ENCODE measurements at places on chromosomes 2 and 18. TPM values are rescaled to one million over a fixed set of nuclear protein-coding genes. Genes with fewer than 3 reads are reported as not detected.

DNA sequence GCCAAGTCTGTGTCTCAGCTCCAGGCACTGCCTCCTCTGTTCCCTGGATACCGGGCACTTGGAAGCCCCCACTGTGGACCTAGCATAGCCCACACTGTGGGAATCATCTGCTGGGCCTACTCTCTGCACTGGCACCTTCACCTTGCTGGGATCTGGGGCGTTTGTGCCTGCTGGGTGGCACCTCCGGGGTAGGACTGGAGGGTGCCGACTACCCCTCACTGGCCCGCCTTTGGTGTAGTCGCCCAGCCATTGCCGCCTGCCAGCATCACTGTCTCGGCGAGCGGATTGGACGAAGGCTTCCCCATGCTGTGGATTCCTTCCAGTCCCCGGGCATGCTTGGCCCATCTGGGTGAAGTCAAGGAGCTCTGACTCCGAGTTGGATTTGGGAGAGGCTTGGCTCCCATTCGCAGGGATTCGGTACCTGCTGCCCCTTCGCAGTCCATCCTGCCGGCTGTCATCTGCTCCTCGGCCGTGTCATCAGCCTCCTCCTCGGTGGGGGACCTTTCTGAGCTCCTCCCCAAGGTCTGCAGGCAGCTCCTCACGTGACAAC lies 180.6 kb upstream of the HDAC4 start:
- no peak for DNase-seq

DNA sequence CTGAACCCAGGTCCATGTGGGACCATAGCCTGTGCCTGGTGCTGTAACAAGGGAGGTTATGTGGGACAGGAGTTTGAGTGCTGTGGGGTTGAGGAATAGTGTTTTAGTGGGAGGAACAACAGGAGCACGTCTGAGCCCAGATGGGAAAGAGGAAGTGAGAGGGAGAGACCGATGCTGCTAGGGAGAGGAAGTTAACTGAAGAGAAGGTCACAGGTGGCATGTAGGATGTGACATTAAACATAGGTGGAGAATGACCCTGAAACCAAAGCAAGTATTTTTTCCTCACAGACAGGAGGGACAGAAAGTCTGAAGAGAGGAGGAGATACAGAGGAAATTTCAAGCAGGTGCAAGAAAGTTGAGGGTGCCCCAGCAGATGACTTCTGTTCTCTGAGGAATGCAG lies 87.8 kb downstream of the ACOXL start:
- no peak for DNase-seq

DNA sequence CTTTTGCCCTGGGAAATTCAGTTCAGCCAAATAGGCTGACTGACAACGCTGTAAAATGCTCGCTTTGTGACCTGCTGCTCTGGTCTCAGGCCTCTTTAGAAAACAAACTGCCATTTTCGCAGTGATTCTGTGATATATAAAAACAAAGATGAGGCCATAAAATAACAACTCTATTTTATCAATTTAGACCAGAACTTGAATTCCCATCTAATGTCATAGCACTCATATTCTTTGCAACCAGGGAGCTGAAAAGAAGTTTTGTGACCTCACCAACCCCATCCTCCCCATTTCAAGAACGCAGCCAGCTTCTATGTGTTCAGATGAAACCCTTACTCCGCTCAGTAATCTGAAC lies 40.3 kb downstream of the TCF4 start:
- no peak for DNase-seq

DNA sequence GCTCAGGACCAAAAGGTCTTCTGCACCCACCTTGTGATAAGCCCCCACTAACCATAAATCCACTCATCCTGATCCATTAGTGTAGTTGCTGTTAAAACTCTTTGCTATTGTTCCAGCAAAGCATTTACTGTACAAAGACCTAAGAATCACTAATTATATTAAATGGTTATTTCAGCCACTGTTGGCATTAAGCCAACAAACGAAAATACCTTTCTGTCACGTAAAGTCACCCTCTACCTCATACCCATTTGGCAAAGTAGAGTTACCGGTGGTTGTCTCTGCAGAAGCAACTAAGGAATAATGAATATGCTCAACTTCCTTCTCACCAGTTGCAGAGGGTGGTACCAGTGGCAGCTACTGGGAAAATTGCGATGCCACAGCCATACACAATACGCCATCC lies 224.5 kb downstream of the SP3 start:
- no peak for DNase-seq

GRCh38 chr18:33560686-33561370 lies 17.2 kb upstream of the ASXL3 start:
- no peak for DNase-seq

DNA sequence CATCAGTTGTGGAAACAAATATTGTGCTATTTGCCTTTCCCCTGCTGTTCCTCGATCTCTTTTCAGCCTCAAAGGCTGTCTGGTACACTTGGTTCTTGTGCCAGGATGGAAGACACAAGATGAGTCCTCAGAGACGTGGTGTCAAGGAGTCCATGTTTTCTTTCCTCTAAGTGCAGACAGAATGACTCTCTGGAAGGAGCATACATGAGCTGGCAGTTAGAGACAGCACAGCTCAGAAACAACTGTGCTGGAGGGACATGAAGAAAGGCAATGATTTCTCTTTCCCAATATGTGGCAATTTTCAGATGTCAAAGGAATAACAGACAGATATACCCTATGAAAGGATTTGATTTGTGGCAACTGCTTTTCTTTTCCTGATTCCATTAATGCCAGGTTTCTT lies 162.2 kb downstream of the AFF3 start:
- DNase-seq: no peak

DNA sequence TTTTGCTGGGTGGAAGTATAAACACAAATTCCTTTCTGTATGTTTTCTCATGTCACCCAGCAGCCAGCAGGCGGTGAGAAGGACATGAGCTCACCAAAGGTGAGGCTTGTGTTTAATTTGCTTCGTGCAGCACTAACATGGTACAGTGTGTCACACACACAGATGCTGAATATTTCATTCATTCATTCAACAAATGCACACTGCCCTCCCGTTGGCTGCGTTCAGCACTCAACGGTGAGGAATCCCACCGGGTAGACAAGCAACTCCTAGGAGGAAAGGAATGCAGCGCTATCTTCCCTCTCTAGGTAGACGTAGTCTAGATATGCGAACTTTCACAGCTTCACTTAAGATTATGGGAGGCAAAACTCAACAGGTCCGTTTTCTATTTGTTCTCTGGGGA lies 85.1 kb downstream of the LONRF2 start:
- DNase-seq: no peak

DNA sequence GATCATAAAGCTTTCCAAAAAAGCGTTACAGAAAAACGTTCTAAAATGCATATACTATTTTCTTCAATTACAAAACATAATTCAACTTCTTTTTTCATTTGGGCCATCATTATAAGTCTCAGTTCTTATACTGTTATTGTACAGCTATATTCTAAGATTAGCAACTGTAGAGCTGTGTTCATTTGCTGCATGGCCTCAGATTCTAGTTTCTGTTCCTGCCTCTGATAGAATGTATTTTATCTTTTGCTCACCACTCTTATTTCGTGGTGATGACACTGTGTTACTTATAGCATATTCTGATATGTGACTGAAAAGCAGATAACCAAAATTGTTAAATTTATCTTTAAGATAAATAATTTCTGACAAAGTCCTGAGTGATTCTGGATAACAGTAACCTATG lies 67.2 kb downstream of the PTRHD1 start:
- no peak for DNase-seq

CPLX4 gene
- total RNA-seq: not detected

- no peak for DNase-seq
Measured at GRCh38 chr18:46668135-46668534, 11.1 kb upstream of the LOXHD1 start.

CNPPD1 gene
- 55.3 TPM for total RNA-seq

- DNase-seq: no peak
Measured at GRCh38 chr2:118177318-118177717, 89.0 kb downstream of the INSIG2 start.

GRCh38 chr2:217934321-217935131 lies 68.3 kb downstream of the TNS1 start:
- DNase-seq: peak; percentile 91

- no peak for DNase-seq
Measured at GRCh38 chr2:74267068-74267467, 68.7 kb downstream of the MTHFD2 start.

LBX2 gene
- 1.9 TPM for total RNA-seq

DNA sequence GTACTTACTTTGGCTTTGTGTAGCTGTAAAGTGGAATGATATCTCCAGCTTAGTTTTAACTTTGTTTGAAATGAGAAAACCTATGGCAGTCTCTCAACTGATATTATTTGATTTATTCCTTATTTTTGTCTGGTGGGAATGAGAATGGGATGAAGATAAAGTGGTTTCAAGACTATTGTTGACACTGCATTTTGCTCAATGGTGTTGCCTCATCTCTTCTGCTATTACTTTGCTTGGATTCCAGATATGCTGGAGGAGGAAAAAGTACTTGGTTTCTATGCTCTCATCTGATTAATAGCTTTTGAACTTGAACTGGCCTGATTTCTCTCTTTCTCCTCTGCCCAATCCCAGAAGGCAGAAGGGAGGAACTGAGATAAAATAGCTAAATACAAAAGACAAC lies 198.2 kb downstream of the CTNNA2 start:
- no peak for DNase-seq

GRCh38 chr2:17916584-17916983 lies 38.1 kb downstream of the KCNS3 start:
- no peak for DNase-seq

- DNase-seq: no peak
Measured at GRCh38 chr2:169513926-169514325, 4.4 kb downstream of the KLHL41 start.

C2orf66 gene
- not detected for total RNA-seq

DNA sequence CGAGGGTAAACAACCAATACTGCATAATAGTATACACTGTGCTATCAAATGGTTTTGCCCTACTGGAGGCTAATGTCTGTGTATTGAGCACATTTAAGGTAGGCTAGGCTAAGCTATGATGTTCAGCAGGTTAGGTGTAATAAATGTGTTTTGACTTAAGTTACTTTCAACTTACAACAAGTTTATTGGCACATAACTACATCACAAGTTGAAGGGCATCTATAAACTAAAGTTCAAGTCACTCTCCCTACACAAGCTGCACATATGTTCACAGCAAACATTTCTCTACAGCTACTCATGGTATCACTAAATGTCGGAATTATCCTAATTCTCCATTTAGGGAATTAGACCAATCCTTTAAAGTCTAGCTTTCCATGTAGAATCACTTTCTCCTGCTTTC lies 11.4 kb downstream of the ARL5A start:
- no peak for DNase-seq

- peak; percentile 55 for DNase-seq
Measured at GRCh38 chr18:52499016-52499415, 159.0 kb downstream of the DCC start.

GRCh38 chr2:233700028-233700635 lies 7.4 kb downstream of the UGT1A6 start:
- peak; percentile 57 for DNase-seq

MXD1 gene
- total RNA-seq: 14.4 TPM

- no peak for DNase-seq
Measured at GRCh38 chr2:183081911-183082310, 3.4 kb downstream of the DUSP19 start.

- DNase-seq: no peak
Measured at GRCh38 chr2:58638256-58638805, 397.2 kb upstream of the FANCL start.

MCEE gene
- total RNA-seq: 2.7 TPM

- DNase-seq: no peak
Measured at GRCh38 chr2:101356521-101356920, 30.8 kb downstream of the CREG2 start.

DNA sequence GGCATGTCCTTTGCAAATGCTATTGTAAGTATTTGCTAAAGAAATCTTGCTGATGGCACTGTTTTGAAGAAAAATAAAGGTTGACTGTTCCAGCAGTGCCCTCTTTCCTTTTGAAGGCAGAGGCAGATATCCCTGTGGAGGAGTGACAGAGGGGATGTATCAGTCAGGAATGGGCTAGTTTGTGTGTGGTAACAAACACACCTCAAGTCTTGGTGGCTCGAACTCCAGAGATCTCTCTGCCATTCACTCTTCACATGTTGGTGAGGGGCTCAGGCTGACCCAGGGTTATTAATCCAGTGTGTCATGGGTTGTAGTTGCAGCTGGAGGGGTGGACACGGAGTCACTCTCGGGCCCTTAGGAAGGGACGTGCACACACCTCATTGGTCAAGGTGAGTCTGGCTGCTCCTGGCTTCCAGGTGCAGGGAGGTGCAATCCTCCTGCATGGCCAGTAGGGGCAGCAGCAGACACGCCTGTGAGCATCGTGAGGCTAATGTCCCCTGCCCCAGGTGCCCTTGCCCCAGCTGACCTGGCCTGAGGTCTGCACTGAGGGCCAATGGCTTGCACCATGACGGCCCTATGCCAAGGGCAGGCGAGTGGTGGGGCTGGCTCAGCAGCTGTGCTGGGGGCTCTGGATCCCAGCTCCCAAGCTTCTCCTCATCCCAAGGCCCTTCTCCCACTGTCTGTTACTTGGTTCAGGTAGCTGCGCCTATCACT lies 146.5 kb downstream of the ASB1 start:
- no peak for DNase-seq

CRACDL gene
- total RNA-seq: 1.4 TPM

LRATD1 gene
- 11.4 TPM for total RNA-seq

HOXD13 gene
- total RNA-seq: not detected

GRCh38 chr2:213243189-213244044 lies 40.8 kb upstream of the SPAG16 start:
- no peak for DNase-seq

PDE11A gene
- total RNA-seq: 0.21 TPM

GLI2 gene
- total RNA-seq: 4.8 TPM

TXNDC2 gene
- not detected for total RNA-seq

CCDC68 gene
- total RNA-seq: 2.7 TPM

EPAS1 gene
- total RNA-seq: 134 TPM

GRCh38 chr2:182858671-182859070 lies 7.8 kb downstream of the FRZB start:
- DNase-seq: no peak

ANKRD62 gene
- not detected for total RNA-seq

- peak; percentile 56 for DNase-seq
Measured at GRCh38 chr2:150916467-150917396, 344.9 kb downstream of the RBM43 start.

GRCh38 chr2:97935719-97936161 lies 60.0 kb downstream of the TMEM131 start:
- DNase-seq: no peak

ITM2C gene
- total RNA-seq: 148 TPM

DNA sequence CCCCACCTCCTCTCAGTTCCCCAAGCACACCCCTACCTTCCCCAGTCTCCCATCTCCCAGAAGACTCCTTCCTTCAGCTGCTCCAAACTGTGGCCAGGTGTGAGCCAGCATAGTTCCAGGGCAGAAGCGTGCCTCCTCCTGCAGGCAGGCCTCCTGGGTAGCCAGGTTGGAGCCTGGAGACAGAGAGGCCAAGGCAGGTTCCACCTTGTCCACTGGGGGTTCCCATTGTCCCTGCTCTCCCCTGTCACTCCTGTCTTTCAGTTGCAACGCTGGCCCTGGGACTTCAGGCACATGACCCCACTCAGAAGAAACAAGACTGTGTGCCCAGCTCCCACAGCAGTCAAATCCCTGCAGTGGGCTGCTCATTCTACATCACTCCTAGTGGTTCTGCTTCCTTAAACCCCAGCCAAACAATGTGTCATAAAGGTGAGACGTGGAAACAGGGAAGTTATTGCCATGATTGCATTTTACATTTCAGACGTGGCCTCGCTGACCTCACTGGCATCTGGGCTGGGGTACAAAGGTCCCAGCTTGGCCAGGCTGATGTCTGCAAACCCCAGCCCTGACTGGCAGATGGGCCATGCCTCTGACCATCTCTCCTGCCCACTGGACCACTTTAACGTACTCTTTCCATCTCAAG lies 96.5 kb upstream of the BOD1L2 start:
- no peak for DNase-seq

GRCh38 chr2:229943770-229944449 lies 21.6 kb downstream of the FBXO36 start:
- no peak for DNase-seq

Data from kidney epithelial cell (primary cell).